ENCODE measurements at places on chromosomes 1 and 21.
A peak's percentile ranks its signal among the peaks of the same experiment; 100 is the strongest.

- no peak for DNase-seq
Measured at GRCh38 chr21:37557261-37557950, 190.8 kb downstream of the DYRK1A start.

- peak; percentile 73 for DNase-seq
Measured at GRCh38 chr1:234862944-234863515, 253.1 kb upstream of the IRF2BP2 start.

DNA sequence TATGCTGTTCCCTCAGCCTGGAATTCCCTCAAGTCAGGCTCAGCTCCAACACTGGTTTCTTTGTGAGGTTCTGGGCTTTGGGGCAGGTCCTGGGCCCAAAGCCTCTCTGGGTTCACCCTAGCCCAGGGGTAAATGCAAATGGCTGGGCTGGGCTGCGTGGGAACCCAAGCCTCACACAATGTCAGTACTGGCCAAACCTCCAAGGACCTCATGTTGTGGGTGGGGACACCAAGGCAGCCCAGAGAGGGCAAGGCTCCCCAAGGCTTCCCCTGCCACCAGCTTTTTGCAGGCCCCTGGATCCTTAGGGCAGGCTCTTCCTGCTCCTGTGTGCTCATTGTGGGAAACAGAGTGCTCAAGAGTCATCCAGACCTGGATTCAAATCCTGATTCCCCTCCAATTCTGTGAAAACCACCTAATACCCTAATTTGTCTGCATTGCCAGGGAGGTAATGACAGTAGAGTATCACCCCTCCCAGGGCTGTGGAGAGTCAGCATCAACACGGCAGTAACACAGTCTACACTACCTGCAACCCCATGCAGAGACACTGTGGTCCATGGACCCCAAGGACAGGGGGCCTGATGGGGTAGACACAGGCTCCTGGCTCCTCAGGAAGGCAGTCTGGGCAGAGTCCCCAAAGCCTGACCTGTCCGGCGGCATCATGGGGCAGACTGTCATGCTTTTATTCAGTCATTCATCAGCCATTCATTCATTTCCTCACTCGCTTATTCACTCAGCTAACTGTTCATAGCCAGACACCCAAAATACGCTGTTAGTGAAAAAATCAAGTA, 85.7 kb downstream of the DMRTB1 start:
- no peak for DNase-seq

DNA sequence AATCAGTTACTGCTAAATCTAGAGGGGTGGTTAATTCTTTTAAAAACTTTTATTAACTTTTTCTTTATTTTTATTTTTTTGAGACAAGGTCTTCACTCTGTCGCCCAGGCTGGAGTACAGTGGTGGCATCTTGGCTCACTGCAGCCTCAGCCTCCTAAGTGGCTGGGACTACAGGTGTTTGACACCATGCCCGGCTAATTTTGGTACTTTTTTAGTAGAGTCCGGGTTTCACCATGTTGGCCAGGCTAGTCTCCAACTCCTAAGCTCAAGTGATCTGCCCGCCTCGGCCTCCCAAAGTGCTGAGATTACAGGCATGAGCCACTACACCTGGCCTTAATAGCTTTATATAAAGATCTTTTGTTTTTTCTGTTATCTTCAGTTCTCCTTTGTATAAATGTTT, 11.9 kb downstream of the ZYG11B start:
- no peak for DNase-seq

GRCh38 chr1:157004806-157005205, 40.7 kb downstream of the ARHGEF11 start:
- DNase-seq: no peak

- no peak for DNase-seq
Measured at GRCh38 chr1:208616776-208617175, 372.6 kb upstream of the PLXNA2 start.

DNA sequence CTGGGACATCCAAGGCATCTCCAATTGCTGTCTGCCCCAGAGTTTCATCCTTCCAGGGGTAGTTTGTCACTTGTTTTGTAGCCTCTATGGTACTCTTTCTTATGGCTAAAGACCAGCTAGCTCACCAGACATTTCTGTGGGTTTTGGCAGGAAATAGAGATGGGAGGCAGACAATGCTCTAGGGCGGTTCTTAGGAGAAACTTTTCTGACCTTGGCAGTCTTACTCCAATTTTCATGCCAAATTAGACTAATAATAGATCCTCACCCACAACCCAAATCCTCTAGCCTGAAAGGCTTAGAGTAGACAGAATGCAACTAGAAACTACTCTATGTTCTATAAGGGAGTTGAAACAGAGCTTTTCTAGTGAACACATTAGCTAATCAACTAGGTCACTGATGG, 69.8 kb downstream of the LRIG2 start:
- peak; percentile 56 for DNase-seq

DNA sequence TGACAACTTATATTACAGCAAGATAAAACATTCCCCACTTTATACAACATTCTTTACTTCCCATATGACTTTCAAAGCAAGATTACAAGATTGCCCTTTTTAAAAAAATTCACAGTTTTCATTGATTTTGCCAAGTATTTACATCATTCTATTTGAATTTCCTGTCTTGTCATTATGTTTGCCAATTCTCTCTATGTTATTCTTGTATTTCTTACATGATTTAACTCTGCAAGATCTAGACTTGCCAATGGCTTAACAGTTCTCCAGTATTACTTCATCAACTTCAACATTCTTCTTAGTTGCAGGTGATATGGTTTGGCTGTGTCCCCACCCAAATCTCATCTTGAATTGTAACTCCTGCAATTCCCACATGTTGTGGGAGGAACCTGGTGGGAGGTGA, 31.6 kb downstream of the FMO4 start:
- no peak for DNase-seq

- peak; percentile 44 for DNase-seq
Measured at GRCh38 chr1:94926126-94926914, 590 bp downstream of the CNN3 start.

DNA sequence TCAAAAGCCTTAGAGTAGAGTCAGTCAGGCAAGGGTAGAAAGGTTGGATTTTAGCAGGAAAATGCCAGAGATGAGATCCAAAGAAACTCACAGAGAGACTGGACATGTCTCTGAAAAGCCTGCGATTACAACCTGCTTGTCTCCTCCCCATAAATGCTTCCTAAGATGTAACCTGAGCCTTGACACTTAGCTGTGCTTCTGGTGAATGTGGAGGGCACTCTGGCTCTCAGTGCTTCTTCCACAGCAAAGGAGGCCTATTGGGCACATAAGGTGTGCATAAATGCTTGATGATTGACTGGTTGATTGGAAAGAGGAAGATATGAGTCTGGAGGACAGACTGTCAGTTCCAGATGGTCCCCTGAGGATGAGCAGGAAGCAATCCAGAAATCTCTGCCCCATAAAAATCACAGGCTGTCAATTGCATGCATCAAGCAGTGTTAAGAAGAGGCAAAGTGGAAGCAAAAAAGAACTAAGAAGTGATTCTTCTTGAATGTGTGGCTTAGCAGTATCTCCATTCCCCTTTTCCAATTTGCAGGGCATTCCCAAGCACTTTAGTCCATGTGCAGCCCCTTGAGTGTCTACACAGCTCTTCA, 236.2 kb upstream of the RRP15 start:
- peak; percentile 62 for DNase-seq

DNA sequence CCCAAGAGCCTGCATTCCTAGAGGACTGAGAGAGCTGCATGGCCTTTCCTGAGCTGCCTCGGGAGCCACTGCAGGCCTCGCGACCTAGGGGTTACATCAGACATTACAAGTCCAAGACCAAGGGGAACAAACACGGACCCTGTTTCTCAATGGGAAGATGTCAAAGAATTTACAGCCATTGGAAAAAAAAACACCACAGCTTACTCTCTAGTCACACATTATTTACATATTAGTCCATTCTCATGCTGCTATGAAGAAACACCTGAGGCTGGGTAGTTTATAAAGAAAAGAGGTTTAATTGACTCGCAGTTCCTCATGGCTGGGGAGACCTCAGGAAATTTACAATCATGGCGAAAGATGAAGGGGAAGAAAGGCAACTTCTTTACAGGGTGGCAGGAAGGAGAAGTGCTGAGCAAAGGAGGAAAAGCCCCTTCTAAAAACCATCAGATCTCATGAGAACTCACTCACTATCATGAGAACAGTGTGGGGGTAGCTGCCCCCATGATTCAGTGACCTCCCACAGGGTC, 8.4 kb upstream of the PRMT2 start:
- DNase-seq: no peak

DNA sequence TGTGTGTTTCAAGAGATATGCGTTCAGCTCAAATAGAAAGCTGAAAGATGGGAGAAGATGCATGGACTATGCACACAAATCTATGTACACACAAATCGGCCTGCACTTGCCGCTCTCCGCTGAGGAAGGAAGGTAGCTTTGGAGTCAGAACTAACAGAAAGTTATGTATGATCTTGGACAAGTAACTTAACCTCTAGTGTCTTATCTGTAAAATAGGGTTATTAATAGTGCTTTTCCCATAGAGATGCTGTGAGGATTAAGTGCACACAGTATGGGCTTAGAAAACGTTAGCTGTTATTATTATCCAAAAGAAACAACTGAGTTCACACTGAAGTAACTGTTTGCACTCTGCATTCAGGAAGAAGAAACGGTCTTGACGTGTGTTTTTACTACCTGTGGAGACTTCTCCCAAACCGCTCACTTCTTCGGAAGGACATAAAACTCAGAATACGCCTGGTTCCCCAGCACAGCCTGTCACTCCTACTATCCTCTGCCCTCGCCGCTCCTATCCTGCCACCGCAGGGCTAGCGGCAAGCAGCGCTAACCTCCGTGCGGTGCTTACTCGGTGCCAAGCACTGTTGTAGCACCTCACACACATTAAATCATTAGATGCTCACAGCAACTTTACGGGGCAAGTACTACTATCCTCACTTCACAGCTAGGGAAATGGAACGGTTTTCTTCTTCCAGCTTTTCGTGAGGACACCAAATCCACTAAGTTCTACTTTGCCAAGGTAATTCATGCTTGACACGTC, 1.3 kb downstream of the TGFBR3 start:
- DNase-seq: no peak

DNA sequence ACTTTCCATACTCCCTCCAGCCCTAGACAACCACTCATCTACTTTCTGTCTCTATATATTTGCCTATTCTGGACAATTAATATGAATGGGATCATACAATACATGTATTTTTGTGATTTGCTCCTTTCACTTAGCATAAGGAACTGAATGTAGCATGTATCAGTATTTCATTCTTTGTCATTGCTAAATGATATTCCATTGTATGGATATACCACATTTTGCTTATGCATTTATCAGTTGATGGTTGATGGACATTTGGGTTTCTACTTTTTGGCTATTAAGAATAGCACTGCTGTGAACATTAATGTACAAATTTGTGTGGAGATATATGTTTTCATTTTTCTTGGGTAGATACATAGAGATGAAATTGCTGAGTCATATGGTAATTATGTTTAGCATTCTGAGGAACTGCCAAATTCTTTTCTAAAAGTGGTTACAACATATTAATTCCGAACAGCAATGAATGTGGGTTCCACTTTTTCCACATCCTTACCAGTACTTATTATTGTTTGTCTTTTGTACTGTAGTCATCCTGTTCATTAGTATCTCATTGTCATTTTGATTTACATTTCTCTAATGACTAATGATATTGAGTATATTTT, 121.0 kb downstream of the LRRC40 start:
- no peak for DNase-seq

DNA sequence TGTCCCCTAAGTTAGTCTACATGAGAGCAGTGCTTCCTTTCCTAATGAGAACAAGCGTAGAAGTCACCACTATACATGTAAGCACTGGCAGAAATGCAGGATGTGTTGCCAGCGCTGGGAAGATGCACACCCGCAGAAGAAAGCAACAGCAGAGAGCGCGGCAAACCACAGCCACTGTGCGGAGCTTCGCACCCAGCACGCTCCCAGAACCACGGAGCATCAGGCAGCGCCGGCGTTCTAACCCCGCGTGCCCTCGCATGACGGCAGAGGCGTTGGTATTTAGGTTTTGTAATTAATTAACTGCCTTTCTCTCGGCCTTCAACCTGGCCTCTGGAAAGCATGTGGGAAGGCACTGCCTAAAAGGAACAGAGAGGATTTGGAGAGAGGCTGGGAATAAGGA, 69.1 kb downstream of the OLIG1 start:
- DNase-seq: no peak

DNA sequence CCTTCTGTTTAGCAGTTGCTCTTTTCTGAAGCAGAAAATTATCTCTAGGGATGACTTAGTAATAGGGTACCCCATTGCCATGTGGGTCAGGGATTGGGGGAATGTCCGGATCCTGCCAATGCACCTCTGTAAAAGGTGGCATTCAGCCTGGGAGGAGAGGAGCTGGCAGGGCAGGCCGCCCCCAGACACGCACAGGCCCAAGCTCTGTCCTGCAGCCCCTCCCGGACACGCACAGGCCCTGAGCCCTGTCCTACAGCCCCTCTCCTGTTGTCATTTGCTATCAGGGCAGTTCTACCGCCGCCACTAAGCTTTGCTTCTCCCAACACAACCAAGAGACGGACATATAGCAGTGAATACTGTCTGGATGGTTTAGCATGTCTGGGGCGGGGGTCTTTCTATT, 219.1 kb downstream of the SDCCAG8 start:
- no peak for DNase-seq

DNA sequence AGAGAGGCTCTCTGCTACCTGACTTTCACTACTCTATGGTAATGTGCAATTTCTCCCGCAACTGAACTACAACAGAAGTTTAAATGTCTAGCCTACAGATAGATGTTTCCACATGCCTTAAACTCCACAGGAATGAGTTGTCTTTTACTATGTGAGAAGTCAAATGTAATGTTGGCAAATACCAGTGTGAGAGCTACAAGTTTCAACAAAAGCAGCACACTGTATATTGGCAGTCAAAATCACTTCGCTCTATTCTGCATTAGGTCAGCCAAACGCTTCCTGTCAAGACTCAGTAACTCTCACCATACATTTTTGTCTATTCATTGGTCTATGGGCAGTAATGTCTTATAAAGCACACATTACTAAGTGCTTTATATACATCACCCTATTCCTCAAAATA, 41.9 kb downstream of the LUZP1 start:
- DNase-seq: no peak

DNA sequence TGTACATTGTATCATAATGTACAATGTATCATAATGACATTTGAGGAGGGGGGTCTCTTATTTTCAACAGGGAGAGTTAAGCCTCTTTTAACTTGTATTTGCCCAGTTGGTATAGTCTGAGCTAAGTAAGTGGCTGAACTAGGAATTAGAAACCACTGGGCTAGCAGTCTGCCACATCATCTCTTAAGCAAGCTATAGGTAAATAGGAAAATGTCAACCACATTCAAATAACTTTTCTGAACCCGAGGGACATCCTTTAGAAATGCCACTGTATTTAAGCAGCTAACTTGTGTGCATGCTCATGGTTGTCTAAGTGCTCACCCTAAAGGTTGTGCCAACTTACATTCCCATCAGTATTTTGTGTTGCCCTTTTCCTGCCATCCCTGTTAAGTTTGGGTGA, 35.5 kb upstream of the ASB17 start:
- no peak for DNase-seq

GRCh38 chr21:27248814-27249213, 281.9 kb upstream of the ADAMTS5 start:
- no peak for DNase-seq

- no peak for DNase-seq
Measured at GRCh38 chr21:25062061-25062460, 545.2 kb downstream of the MRPL39 start.

GRCh38 chr1:42979036-42979430, 20.4 kb upstream of the SLC2A1 start:
- no peak for DNase-seq

- DNase-seq: no peak
Measured at GRCh38 chr21:36427502-36427901, 42.3 kb downstream of the CHAF1B start.

- DNase-seq: no peak
Measured at GRCh38 chr1:79363430-79363829, 356.9 kb upstream of the ADGRL4 start.
